ENCODE measurements at places on chromosomes 12 and 14. TPM values are rescaled to one million over a fixed set of nuclear protein-coding genes. Genes with fewer than 3 reads are reported as not detected.

Gene ANKRD33
- total RNA-seq, result not detected

Gene OR4E2
- not detected for total RNA-seq

Gene SIX1
- total RNA-seq, result 7.7 TPM

Gene TESPA1
- under 0.01 TPM for total RNA-seq

Gene CLEC4C
- not detected for total RNA-seq

Gene CCDC38
- not detected for total RNA-seq

Gene CFAP251
- 1.5 TPM for total RNA-seq

Gene E2F7
- total RNA-seq, result 19.1 TPM

Gene KCNC2
- total RNA-seq, result not detected

Gene PLEKHG7
- not detected for total RNA-seq

Gene ERP27
- total RNA-seq, result 0.10 TPM

Gene P2RX2
- not detected for total RNA-seq

Gene IFNG
- not detected for total RNA-seq

Gene HEBP1
- 4.1 TPM for total RNA-seq

Gene TBX5
- not detected for total RNA-seq

Gene SERPINA12
- total RNA-seq, result not detected

Gene CD163
- not detected for total RNA-seq

Gene KRT3
- total RNA-seq, result not detected

Gene CRIP2
- 120 TPM for total RNA-seq

Gene FSCB
- not detected for total RNA-seq

Gene MDM1
- 8.7 TPM for total RNA-seq

Gene COX8C
- not detected for total RNA-seq

Gene TRIP11
- total RNA-seq, result 30.2 TPM

Gene RNASE7
- total RNA-seq, result not detected

Gene EXOC3L4
- not detected for total RNA-seq

Gene ERBB3
- 3.0 TPM for total RNA-seq

Gene TMEM263
- total RNA-seq, result 60.6 TPM

Gene IL31
- not detected for total RNA-seq

Gene OASL
- 3.0 TPM for total RNA-seq

Gene GPR132
- total RNA-seq, result not detected

Gene CLEC4D
- total RNA-seq, result not detected

Gene ENDOU
- total RNA-seq, result not detected

Gene RTN1
- not detected for total RNA-seq

Gene KRT6B
- not detected for total RNA-seq

Gene LRRC43
- total RNA-seq, result 0.59 TPM

Gene ETFBKMT
- total RNA-seq, result 1.4 TPM

Gene PPP1R36
- total RNA-seq, result 0.78 TPM

Gene RDH5
- total RNA-seq, result 6.0 TPM

Gene KDM5A
- total RNA-seq, result 20.3 TPM

Gene SOCS2
- total RNA-seq, result 7.3 TPM

Gene BEGAIN
- total RNA-seq, result not detected

Gene CD4
- total RNA-seq, result 5.4 TPM

Gene PRB2
- total RNA-seq, result not detected

Gene PRH1
- total RNA-seq, result 3.5 TPM

Gene TAS2R30
- 0.98 TPM for total RNA-seq

Gene NEDD1
- total RNA-seq, result 47.1 TPM

Gene TCTN2
- total RNA-seq, result 18.3 TPM

Gene SSPN
- total RNA-seq, result 13.2 TPM

Gene LRRC10
- not detected for total RNA-seq

Gene TEX52
- total RNA-seq, result not detected

Gene SRGAP1
- total RNA-seq, result 2.3 TPM

Gene NKX2-1
- total RNA-seq, result not detected

Gene RPS26
- 2,299 TPM for total RNA-seq

Gene TAS2R50
- 0.24 TPM for total RNA-seq

Gene AKAP6
- 3.0 TPM for total RNA-seq
